ENCODE measurements at places on chromosomes 12 and 14.

DNA sequence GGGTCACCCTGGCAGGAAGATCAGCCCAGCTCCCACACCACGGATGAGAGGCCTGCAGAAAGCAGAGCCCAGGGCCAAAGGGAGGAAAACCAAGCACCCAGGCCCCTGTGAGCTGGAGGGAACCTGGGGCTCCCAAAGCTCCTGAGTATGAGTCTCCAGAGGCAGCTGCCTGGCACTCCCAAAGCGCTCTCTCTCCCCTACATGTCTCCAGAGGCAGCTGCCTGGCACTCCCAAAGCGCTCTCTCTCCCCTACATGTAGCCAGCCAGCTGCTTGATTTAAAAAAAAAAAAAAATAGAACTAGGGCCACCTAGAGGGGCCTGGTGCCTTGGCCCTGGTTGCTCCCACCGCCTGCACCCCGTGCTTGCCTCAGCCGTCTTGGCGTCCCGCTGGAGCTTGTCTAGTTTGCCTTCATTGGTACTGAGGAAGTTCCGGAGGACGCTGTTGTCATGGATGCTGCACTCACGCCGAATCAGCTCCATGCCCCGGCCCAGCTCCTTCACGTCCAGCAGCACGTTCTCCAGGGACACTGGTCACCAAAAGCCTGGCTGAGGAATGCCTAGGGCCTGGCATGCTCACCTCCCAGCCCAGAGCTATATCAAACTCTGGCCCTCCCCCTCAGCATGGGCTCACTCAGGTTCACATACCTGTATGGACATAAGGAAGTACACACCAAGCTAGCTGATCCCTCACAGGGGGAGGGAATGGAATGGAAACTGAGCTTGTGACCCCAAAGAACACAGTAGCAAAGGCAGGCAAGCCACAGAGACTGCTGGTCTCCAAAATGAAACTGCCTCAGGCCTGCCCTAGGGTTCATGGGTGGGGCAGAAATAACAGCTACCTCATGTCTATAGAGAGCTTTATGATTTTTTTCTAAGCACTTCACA is 24.7 kb downstream of the PRPF40B start:
- DNase-seq = no peak

DNA sequence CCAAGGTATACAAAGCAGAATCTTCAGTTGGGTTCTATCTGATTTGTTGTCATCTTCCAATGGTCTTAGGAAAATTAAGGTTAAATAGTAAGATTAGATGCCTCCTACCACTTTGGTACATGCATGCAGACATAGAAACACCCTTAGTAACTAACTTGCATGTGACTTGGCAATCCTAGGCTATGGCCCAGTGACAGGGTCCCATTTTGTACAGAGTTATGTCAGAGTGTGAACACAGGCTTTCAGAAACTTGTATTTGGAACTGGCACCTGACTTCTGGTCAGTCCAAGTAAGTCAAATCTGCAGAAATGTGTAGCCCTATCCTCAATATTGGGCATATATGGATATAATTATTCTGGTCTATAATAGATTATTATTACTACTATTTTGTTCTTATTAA is 53.1 kb downstream of the DAD1 start:
- DNase-seq = no peak

DNA sequence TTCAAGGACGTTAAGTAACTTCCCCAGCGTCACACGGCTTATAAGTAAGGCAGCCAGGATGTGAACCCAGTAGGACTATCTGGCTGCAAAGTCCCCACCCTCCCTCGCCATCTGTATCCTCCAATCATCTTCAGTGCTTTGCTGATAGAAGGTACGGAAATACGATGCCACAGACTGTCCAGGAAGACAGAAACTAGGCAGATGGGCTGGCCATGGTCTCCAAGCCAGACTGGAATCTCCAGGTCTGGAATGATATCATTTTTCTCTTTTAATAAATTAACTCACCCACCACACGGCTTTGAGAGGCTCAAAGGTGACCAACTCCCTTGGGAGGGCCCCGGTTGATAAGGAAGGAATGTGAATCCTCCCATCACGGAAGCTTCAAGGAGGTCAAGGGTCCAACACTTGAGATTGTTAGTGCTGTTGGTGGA is 16.3 kb upstream of the BDKRB1 start:
- DNase-seq = no peak

DNA sequence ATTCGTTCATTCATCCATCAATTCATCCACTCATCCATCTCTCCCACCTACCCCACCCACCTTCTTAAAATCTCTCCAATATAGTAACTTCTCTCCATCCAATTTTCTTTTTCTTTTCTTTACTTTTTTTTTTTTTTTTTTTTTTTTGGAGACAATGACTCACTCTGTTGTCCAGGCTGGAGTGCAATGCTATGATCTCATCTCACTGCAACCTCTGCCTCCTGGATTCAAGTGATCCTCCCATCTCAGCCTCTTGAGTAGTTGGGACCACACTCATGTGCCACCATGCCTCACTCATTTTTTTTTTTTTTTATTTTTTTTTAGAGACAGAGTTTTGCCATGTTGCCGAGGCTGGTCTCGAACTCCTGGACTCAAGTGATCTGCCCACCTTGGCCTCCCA is 118.4 kb downstream of the SUDS3 start:
- no peak for DNase-seq

DNA sequence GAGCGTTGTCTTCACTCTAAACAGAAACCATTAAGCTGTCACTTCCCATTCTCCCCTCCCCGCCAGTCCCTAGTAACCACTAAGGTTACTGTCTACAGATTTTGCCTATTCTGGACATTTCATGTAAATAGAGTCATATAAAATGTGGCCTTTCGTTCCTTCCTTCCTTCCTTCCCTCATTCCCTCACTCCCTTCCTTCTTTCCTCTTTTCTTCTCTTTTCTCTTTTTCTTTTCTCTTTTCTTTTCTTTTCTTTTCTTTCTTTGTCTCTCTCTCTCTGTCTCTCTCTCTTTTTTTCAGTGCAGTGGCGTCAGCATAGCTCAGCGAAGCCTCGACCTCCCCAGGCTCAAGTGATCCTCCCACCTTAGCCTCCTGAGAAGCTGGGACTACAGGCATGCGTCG is 37.8 kb downstream of the HCAR2 start:
- no peak for DNase-seq
